ENCODE measurements at places on chromosomes 11 and 22.

DNA sequence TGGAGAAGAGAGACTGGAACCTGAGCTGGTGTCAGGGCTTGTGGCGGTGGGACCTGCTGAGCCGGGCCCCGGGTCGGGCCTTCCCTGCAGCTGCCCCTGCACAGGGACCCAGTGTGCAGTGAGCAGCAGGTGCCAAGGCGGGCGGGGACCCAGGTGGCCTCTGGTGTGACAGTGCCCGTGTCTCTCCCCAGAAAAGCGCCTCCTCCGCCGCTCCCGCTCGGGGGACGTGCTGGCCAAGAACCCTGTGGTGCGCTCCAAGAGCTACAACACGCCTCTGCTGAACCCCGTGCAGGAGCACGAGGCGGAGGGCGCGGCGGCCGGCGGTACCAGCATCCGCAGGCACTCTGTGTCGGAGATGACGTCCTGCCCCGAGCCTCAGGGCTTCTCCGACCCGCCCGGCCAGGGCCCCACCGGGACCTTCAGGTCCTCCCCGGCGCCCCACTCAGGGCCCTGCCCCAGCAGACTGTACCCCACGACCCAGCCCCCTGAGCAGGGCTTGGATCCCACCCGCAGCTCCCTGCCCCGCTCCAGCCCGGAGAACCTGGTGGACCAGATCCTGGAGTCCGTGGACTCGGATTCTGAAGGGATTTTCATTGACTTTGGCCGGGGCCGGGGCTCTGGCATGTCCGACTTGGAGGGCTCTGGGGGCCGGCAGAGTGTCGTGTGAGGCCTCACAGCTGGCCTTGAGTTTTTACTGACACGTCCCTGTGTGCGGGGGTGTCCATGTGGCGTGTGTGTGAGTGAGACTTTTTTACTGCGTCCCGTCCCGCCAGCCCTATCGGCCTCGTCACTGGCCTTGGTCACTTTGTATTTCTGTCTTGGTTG lies 15.6 kb upstream of the ARHGAP8 start:
- no peak for DNase-seq

DNA sequence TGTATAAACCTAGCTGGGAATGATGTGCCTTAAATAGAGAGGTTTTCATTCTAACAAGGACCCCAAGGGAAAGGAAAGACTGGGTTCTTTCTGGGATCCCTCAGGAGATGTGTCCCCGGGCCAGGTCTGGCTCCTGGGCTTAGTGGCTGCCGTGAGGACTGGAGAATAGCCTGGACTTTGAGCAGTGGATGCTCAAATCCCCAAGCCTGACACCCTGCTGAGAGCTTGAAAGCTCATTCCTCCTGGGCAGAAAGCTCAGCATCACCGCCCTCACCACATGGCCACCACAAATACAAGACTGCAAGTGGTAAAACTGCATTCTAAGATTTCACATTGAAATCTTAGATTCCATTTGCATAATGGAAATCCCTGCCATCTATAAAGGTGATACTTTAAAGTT lies 79.4 kb upstream of the NARS2 start:
- DNase-seq = no peak

- no peak for DNase-seq
Measured at GRCh38 chr11:69062873-69063651, 14.3 kb downstream of the TPCN2 start.

- DNase-seq = no peak
Measured at GRCh38 chr11:86440305-86440716, 65.6 kb downstream of the CCDC81 start.

DNA sequence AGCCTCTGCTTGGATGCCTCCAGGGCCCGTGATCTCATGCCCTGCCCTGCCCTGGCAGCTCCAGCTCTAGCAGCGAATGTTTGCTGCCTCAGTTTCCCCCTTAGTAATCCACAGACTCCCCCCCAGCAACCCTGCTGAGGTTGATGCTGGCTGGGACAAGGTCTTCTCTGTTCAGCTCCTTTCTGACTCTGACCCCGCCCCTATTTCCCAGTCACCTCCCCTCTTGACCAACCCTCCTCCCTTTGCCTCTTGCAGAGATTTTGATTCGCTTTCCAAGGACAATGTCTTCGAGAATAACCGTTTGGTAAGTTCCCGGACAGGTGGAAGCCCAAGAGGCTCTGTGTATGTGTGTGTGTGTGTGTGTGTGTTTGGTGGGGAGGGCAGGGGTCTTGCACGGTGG lies 5.6 kb downstream of the MICALL1 start:
- no peak for DNase-seq

DNA sequence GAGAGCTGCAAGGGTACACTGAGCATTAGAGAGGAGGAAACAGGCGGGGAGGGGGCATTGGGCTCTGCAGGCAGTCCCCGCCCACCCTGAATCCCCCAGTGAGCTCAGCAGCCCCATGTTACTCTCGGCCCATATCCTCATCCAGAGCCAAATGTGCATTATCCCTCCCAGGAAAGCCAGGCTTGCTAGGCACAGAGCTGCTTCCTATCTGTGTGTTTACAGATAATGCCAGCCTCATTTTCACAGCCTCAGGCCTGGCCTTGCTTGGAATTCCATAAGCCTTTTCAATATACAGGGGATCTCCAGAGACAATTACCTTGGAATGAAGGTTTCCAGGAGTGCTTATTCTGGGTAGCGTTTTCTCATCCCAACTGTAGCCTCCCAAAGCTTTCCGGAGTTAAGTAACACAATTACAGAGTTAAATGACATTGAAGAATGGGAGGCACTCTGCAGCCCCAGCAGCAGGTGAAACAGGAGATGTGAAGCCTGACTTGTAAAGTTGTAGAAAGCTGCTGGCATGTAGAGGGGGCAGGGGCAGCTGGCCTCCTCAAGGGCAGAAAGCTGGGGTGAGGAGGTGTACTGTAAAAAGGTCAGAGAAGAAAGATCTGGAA lies 91.5 kb upstream of the TBCEL start:
- no peak for DNase-seq

- no peak for DNase-seq
Measured at GRCh38 chr11:34509336-34509876, 4.2 kb downstream of the ELF5 start.

DNA sequence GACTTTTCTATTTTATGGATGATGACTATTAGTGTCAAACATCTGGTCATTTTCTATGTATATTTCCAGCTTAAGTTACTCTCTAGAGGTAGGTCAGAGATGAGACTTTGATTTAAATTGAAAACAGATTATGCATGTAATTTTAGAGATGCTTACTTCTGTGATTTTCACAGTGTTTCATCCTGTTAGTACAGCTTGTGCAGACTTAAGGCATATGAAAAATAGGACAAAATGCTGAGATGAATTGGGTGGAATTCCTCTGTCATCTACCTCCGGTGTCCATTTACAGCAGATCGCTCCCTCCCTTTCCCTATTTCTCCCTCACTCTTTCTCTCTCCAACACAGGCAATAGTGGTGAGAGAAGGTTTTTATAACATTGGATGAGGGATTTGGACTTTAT lies 14.1 kb downstream of the JAM3 start:
- no peak for DNase-seq

- DNase-seq = no peak
Measured at GRCh38 chr11:9073466-9074225, 17.8 kb downstream of the SCUBE2 start.

DNA sequence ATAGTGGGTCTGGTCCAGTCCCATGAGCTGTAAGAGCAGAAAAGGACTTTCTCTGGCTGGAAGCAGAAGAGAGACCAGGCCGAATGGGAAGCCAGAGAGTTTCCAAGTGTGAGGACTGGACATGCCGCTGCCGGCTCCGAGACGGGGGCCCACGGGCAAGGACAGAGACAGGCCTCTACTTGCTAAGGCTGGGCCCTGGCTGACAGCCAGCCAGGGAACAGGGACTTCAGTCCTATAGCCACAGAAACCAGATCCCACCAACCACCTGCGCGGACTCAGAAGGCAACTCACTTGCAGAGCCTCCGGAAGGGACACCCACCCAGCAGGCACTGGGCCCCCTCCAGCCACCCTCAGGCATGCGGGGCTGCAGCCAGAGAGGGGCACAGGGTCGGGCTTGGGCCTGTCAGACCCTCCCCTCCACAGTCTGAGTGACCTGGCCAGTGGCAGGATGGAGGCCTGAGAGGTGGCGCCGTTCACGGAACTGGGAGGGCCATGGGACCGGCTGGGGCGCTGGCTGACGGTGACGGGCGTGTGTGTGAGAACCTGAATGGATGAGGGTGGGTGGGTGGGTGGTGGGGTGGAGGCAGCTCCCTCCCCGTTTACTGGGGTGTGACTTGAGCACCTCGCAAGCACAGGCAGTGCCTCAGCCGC lies 47.8 kb upstream of the A4GALT start:
- no peak for DNase-seq

DNA sequence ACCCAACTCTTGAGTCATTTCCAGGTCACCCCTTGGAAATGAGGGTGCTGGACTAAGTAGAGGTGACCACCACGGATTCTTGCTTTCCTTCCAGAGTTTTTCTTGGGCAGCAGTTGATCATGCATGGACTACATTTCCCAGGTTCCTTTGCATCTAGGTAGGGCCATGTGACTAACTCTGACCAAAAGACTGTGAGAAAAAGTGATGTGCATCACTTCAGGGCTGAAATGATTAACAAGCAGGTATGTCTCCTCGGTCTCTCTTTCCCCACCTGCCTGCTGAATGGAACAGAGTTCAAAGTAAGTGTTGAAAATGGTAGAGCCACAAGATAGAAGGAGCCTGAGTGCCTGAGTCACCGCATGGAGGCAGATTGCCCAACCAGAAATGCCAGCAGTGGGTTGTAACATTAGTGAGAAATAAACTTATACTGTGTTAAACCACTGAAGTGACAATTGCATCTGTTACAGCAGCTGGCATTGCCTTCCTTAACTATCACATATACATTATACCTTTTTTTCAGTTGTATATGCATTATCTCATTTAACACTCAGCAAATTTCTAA lies 113.5 kb downstream of the MN1 start:
- no peak for DNase-seq

GRCh38 chr11:28759311-28759710 lies 651.1 kb downstream of the METTL15 start:
- DNase-seq = no peak

GRCh38 chr11:39678996-39679395 lies 1780.5 kb downstream of the LRRC4C start:
- DNase-seq = no peak

- DNase-seq = no peak
Measured at GRCh38 chr11:94926271-94926625, 47.1 kb downstream of the CWC15 start.

All from NCI-H1436 (cell line).